Motor neuron (in vitro differentiated cells): ENCODE measurements at places on chromosomes 16 and 17.

DNA sequence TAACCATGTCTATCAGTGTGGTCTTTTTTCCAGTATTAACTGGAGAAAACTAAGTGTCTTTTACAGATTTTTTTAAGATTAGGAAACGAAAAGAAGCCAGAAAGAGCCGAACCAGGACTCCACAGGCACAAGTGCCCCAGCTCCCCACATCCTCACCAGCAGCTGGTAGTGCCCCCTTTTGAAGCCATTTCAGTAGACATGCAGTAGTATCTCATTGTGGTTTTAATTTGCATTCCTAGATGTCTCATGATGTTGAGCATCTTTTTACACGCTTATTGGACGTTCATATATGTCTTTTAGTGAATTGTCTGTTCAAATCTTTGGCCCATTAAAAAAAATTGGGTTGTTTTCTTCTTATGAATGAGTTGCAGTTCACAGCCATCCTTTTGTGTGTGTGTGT is 4.8 kb upstream of the CMTM3 start:
- ATAC-seq = no peak

- ATAC-seq = peak; percentile 85
Observed at GRCh38 chr17:48818361-48818841, 1.4 kb upstream of the TTLL6 start.

- ATAC-seq = no peak
Observed at GRCh38 chr17:15914400-15915170, 30.3 kb upstream of the ADORA2B start.

GRCh38 chr16:49482690-49483089 is 109.1 kb downstream of the C16orf78 start:
- no peak for ATAC-seq
